ENCODE measurements at places on chromosomes 16 and 17. TPM values are rescaled to one million over a fixed set of nuclear protein-coding genes. Genes with fewer than 3 reads are reported as not detected.

The CHST4 gene
- 0.61 TPM for total RNA-seq

- no peak overlapping the region for H3K4me3 ChIP-seq
- DNase-seq = no peak
- no peak overlapping the region for H3K27ac ChIP-seq
- H3K36me3 ChIP-seq = no peaks in the 10 kb centered on the region
- no peaks in the 10 kb centered on the region for H3K4me1 ChIP-seq
These were observed 686.2 kb downstream of the KCNJ2 start for GRCh38 chr17:70855401-70856054.

DNA sequence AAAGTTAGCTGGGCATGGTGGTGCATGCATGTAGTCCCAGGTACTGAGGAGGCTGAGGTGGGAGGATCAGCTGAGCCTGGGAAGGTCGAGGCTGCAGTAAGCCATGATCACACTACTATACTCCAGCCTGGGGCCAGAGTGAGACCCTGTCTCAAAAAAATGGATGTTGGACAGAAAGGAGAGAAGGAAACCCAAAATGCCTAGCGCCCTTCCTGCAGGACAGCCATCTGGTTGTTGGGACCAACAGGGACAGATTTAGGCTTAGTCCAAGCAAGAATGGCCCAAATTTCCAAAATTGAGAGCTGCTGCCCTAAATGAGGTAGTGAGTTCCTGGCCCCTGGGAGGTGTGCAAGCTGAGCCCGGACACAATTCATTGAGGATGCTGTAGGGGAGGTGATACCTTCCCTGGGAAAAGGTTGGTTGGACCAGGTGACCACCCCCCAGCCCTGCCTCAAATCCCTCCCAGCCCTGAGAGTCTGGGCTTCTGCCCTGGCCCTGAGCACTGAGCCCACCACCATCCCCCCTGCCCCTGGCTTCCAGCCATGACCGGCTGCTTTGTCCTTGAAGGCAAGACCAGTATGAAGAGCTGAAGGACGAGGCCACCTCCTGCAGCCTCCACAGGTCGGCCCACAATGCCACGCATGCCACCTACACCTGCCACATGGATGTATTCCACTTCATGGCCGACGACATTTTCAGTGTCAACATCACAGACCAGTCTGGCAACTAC lies 35.1 kb downstream of the IL21R start:
- no peak for DNase-seq
- H3K4me3 ChIP-seq = no peak overlapping the region
- no peaks in the 10 kb centered on the region for H3K27me3 ChIP-seq
- H3K4me1 ChIP-seq = no peaks in the 10 kb centered on the region
- no peak overlapping the region for H3K27ac ChIP-seq

DNA sequence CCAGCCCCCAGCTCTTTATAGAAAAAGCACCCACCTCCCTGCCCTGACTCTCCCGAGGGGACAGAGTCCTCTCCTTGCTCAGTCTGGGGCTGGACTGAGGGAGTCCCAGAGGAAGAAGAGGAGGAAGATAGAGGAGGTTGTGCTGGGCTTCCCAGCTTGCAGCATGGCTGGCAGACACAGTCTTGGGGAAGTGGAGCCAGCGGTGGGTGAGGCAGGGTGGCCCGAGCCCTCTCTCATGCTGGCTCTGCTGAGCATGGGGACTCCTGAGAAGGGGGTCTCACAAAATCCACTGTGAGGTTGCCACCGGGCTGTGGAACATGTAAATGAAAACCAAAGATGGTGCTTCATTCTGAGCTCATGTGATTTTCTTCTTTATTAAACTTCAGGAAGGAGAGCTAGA lies 398.5 kb downstream of the SLC39A11 start:
- no peaks in the 10 kb centered on the region for H3K36me3 ChIP-seq
- no peak for DNase-seq
- no peaks in the 10 kb centered on the region for H3K4me1 ChIP-seq
- peaks cover 12% of the 10 kb centered on the region for H3K27me3 ChIP-seq

The CD300LG gene
- total RNA-seq = not detected

DNA sequence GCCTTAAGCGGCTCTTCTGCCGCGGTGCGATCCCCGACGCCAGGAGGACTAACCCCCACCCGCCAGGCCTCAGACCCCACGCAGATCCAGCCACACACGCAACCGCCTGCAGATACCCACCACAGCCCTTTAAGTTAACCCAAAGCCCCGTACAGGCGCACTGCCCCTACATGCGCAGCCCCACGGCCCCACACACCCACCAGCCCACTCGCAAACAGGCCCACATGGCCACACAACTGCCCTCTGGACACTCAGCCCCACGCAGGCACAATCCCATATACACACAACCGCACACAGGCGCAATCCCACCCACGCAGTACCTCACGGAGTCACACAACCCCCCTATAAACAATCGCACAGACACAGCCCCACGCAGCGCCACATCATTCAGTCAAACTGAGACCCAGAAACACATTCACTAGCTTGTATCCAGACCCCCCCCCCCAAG lies 41.7 kb downstream of the RAI1 start:
- DNase-seq = no peak
- no peaks in the 10 kb centered on the region for H3K27me3 ChIP-seq
- H3K27ac ChIP-seq = no peak overlapping the region
- H3K4me1 ChIP-seq = no peaks in the 10 kb centered on the region
- no peak overlapping the region for H3K4me3 ChIP-seq
- H3K36me3 ChIP-seq = peaks cover 30% of the 10 kb centered on the region

The RFFL gene
- total RNA-seq = 10.9 TPM

All from SJCRH30 (cell line).